ENCODE measurements at places on chromosomes 7 and 10.

- DNase-seq: no peak
Measured at GRCh38 chr10:6027929-6028328, 34.2 kb downstream of the IL2RA start.

DNA sequence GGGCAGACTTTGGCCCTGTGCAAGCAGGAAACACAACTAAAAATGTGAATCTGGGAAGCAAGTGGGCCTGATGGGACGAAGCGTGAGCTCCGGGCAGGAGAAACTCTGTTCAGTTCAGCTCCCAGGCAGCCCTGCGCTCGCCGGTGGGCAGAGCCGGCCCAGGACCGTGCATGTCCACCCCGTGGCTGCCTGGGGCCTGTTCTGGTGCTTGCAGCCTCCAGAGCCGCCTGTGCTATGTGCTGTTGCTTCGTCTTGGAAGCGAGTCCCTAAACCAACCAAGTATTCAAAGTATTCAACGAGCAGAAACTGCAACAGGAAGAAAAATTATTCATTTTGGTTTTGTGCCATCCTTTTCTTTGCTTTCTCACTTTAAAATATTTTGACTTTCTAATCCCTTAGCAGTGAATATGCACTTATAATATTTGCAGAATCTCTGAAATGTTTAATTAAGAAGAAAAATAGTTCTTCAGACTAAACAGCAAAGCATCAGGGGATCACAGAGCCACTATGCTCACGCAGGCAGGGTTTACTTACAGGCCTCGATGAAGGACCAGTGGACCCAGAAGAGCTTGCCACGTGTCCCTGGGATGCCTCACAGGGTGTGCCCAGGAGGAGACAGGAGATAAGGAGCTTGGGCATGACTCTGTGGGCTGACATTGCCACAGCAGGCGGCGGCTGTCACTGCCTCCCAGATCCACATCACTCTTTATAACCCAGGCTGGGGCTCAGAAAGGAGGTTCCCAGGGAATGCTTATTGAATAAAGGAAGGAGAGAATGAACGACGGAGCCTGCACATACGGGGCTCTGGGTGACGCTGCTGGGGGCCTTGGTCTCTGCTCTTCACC, 45.6 kb downstream of the VIPR2 start:
- DNase-seq: no peak

DNA sequence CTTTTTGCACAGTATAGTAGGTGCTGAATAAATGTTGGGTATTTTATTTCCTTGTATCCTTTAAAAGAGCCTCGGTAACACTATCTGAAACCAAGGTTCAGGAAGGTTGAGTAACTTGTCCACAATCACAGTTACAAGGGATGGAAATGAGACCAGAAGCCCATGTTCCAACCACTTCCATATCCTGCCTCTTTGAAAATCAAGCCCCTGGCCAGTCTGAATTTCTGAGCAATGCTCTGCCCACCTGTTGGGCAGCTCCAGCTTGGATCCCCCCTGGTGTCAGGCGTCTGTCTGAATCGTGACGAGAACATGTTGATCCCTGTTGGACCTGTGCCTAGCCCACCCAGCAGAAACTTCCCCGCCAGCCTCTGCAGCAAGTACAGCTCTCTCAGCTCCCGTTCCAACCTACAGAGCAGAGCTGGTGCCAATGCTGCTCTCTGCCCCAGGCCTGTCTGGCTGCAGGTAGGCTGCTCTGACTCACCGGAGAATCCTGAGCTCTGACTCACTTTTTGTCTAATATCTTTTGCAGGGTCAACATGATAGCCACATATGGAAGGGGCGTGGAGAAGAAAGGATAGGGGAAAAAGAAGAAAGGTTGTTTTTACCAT, 595.5 kb downstream of the INHBA start:
- peak; percentile 27 for DNase-seq

DNA sequence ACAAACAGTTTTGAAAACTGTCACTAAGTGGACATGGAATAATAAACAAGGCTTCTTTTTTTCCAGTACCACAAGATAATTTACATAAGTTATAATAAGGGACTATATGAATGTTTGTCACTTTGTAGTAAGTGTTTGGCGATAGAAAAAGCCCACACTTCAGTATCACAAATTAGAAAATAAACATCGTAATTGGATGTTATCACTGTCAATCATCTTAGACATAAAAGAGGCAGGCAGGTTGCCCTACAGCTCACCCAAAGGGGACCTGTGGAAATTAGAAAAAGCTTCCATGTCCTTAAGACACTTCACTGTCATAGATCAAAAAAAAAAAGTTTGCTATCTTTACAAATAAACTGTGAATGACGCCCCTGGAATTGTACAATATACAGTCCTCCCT, 3.6 kb upstream of the NOC3L start:
- no peak for DNase-seq

DNA sequence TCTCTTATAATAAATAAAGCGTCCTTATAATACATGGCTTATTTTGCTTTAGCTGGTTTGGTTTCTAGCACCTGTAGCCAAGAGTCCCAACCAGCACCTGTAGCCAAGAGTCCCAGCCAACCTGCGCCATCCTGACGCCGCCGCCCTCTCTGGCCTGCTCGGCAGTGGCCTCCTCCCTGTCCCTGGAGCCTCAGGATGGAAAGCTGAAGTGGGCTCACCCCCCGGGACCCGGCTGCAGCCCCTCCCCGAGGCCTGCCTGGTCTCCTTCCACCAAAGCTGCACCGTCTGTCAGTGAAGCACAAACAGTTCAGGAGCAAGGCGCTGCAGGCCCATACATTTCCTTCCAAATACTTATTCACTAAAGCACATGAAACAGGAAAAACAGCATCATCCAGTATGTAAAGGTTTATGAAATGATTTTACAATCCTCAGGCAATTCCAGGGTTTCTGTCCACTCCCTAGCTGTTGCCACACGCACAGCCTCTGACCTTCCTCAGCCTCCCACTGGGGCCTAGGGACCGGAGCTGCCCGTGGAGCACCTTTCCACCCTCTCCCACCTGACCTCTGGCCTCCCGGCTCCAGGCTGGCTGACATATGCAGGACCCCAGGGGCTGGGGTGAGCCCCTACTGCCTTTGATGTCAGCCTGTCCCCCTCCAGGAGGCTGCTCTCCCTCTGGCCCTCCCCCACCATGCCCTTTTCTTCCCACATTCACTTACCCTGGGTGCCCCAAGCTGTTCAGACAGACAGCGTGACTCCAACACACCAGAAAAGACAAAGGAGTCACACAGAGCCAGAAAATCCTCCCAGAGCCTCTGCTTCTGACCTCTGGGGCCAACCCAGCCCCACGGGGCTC, 149.6 kb upstream of the PPP2R2D start:
- no peak for DNase-seq

DNA sequence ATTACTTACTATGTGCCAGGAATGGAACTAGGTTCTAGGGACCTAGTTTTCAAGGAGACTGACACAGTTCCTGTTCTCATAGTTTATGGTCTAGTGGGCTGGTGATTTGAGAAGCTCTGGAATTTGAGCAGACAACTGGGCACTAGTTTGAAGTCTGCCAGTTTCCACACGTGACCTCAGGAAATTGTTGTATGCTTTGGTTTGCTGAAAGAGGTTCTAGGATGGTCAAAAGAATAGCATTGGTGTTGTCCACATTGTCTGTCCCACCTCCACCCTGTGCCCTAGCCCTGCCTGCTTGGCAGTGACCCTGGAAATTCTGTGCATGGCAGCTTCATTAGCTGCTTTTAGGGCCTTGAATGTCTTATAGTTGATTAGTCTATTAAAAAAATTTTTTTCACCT, 28.7 kb downstream of the GBF1 start:
- no peak for DNase-seq

GRCh38 chr10:132630666-132631337, 93.2 kb downstream of the INPP5A start:
- DNase-seq: no peak

DNA sequence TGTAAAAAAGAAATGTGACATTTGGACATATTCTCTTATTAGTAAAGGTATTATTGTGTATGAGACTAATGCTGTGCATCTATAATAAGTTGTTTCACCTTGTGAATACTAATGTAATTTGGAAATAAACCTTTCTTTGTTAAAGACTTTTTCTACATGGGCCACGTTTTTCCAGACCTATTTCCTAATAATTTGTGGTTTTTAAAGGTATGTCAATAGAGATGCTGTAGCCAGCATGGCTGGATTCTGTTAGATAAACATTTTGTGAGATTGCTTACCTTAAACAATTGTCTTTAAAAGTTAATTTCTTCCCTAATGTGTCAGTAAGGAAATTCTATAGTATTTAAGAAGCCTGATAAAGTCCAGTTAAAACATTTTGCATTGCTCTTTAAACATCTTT, 56.0 kb downstream of the KAT6B start:
- DNase-seq: no peak

DNA sequence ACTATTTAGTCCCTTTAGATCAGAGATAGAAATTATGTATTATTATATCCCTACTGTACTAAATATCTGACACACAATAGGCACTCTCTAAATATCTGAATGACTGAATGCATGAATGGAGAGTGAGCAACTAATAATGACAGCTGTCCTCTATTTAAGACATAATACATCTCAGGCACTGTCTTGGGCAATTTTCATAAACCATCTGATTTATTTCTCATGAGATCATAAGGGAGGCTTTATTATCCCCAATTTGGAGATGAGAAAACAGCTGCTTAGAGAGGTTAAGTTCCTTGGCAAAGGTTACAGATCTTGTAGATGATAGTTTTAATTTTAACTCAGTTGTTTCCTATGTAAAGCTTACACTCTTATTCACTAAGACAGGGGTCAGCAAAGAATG, 570.6 kb downstream of the GRM8 start:
- DNase-seq: no peak

- DNase-seq: peak; percentile 82
Measured at GRCh38 chr10:5434017-5434753, 21.8 kb downstream of the NET1 start.

DNA sequence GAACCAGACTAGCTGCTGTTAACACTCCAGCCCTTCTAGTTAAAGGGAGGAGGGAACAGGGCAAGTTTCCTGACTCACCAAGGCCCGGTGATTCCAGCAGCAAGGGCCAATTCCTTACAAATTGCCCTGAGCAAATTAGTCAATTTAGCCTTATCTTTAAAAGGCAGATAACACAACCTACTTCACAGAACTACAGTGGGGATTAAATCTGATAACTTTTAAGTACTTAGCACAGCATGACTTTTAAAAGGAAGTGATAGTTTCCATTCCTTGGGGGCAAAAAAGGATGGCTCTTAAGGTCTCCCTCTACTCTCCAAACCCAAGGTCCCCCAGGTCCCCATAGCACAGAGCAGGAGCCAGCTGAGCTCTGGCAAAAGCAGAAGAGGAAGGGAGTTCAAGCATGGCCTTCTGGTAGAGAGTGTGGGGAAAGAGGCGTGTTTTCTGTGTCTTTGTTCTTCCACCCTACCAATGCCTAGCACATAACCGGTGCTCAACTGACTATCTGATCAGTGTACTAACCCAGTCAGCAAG, 4.0 kb downstream of the CDCA7L start:
- DNase-seq: peak; percentile 31

DNA sequence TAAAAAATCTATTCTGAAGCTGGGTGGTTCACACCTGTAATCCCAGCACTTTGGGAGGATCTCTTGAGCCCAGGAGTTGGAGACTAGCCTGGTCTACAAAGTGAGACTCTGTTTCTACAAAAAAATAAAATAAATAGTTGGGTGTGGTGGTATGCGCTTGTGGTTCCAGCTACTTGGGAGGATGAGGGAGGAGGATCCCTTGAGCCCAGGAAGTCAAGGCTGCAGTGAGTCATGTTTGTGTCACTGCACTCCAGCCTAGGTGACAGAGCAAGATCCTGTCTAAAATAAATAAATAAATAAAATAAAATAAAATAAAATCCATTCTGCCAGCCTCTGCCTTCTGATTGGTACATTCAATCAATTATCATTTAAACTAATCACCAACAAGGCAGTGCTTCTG, 17.5 kb downstream of the ZNF33A start:
- DNase-seq: no peak

DNA sequence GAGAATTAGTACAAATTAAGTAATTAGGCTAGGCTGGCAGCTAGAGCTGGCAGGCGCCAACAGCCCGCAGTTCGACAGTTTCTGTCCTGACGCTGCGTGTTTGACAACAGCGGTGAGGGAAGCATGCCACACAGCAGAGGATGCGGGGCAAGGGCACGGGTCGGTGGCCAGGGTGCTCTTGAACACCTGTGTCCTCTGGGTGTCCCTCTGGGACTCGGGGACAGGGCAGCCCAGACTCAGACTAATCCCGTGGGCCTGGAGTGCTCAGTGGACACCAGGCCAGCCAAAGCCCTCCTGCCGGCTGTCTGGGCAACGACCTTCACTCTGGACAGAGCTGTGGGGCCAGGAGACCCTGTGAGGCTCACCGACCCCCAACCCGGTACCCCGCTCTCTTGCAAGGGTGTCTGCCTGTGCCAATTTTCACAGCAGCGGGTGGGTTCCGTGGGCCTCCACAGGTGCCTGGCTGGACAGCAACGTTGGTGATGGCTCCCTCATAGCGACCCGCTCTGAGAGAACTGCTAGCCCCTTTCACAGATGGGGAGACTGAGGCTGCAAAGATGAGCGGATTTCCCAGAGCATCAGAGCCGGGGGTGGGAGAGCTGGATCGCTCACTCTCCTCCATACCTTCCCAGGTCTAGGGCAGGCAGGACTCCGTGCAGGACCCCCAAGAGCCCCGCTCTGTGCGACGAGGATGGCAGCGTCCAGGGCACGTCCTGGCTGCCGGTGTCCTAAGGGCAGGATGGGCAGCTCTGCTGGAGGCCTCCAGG, 48.5 kb downstream of the FOXL3 start:
- no peak for DNase-seq

GRCh38 chr7:20574784-20575720, 40.4 kb upstream of the ABCB5 start:
- DNase-seq: no peak

- DNase-seq: peak; percentile 93
Measured at GRCh38 chr10:4541292-4541691, 284.7 kb upstream of the AKR1E2 start.

DNA sequence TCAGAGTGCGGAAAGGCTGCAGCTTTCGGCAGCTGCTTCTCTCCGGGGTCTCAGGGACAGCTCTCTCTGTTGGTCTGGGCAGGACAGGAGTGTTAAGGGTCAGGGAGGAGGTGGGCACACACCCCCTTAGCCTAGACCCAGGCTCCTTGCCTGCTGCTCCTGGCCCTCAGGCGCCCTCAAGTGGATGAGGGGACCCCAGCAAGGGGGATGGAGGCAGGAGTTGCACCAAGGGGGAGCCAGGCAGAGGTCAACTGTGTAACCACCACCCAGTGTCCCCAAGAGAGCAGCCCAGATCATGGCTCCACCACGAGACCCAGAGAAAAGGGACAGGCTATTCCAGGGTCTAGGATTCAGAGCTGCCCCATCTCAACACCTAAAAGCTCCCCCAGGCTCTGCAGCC, 26.9 kb downstream of the SPOCK2 start:
- DNase-seq: no peak

- DNase-seq: no peak
Measured at GRCh38 chr7:116970238-116970910, 17.1 kb downstream of the ST7 start.

All from dermis blood vessel endothelial cell (primary cell).